Uterine smooth muscle cell (primary cell): ENCODE measurements at places on chromosomes 4 and X. TPM values are rescaled to one million over a fixed set of nuclear protein-coding genes. Genes with fewer than 3 reads are reported as not detected.

UGT2B7 gene
- total RNA-seq = not detected in 2 replicates

C4orf51 gene
- total RNA-seq = not detected in 2 replicates

SPARCL1 gene
- total RNA-seq = 0.22 and 2.1 TPM in 2 replicates

USP51 gene
- 1.5 and 2.5 TPM in 2 replicates for total RNA-seq

ETDB gene
- total RNA-seq = not detected in 2 replicates

RLIM gene
- 68.1 and 74.6 TPM in 2 replicates for total RNA-seq

PPP3CA gene
- 64.9 and 66.5 TPM in 2 replicates for total RNA-seq

HERC5 gene
- total RNA-seq = 1.4 and 2.7 TPM in 2 replicates

MID1 gene
- total RNA-seq = 9.2 and 12.8 TPM in 2 replicates

TMEM35A gene
- 3.8 and 5.9 TPM in 2 replicates for total RNA-seq

MAGEA12 gene
- total RNA-seq = not detected in 2 replicates

CORIN gene
- total RNA-seq = 0.55 and 1.00 TPM in 2 replicates

SUPT20HL2 gene
- total RNA-seq = 0.22 TPM in 1 of 2 replicates, not detected in the other
